Bronchial epithelial cell (primary cell): ENCODE measurements at places on chromosomes 12 and 14. TPM values are rescaled to one million over a fixed set of nuclear protein-coding genes. Genes with fewer than 3 reads are reported as not detected.

SERPINA1 gene
- total RNA-seq, result 0.26 and 0.51 TPM in 2 replicates

KRT82 gene
- not detected in 2 replicates for total RNA-seq

TMEM119 gene
- 0.79 TPM in 1 of 2 replicates, not detected in the other for total RNA-seq

GCH1 gene
- total RNA-seq, result 7.9 and 9.0 TPM in 2 replicates

JPH4 gene
- not detected in 2 replicates for total RNA-seq

ANO2 gene
- total RNA-seq, result not detected in 2 replicates

ADAMTS20 gene
- not detected in 2 replicates for total RNA-seq

AMN gene
- 4.2 and 6.5 TPM in 2 replicates for total RNA-seq

CDKL1 gene
- 4.5 and 6.1 TPM in 2 replicates for total RNA-seq

OASL gene
- 0.79 and 7.9 TPM in 2 replicates for total RNA-seq

GRCh38 chr14:95006479-95006878 lies 150.8 kb downstream of the DICER1 start:
- peak; percentile 17 for DNase-seq

GRCh38 chr12:93918900-93919299 lies 229.5 kb upstream of the PLXNC1 start:
- no peak for DNase-seq

GRCh38 chr14:68634332-68634731 lies 158.5 kb downstream of the ZFP36L1 start:
- no peak for DNase-seq

DNA sequence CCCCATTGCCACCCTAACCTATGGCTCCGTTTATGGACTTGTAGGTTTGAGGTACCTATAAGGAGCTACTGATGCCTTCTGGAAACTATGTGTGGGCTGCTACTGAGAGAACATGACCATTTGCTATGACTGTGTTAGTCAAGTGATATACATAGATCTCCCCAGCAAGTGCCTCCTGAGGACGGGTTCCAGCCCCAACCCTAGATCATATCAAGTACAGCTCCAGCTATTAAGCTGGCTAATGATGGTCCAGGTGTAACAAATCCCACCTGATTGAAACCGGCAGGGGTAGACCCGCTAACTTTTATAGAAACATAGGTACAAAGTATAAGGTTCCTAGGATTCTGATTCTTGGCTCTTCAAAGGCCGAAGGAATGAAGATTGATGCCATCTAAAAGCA lies 23.7 kb downstream of the NINJ2 start:
- no peak for DNase-seq

DNA sequence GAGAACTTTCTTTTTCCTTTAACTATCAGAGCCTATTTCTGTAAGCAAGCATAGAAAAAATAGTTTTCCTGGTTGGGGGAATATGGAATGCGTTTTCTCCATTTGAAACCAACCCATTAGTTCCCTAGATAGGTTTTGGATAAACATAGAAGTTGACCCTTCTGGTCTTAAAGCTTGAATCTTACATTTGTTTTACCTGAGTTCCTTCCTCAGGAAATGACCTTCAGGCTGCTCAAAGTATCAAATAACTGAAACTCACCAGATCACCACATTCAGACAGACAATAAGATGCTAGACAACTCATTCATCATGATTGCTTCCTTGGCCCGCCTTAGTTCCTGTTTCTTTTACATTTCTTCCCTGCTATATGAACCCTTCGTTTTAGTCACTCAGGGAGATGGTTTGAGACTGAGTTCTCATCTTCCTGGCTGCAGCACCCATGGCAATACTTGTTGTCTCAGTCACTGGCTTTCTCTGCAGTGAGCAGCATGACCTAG lies 52.2 kb downstream of the LRP6 start:
- DNase-seq, result peak; percentile 30

DNA sequence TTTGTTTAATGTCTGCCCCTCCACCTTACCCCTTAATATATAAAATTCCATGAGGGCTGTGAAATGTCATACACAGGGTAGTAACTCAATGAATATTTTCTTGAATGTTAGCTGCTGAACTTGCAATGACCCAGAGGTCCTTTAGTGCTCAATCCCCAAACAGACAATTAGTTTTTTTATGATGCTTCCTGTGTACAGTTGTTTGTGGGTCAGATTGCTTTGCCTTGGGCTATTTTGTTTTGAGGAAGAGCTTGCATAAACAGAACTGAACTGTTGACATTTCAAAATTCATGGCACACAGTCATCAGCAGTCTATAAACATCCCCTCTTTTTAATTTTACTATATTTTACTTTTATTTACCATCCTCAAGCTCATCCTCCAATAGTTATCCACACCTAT lies 820.5 kb upstream of the SEL1L start:
- no peak for DNase-seq

- peak; percentile 46 for DNase-seq
Measured at GRCh38 chr14:89303456-89304435, 113.3 kb downstream of the FOXN3 start.

DNA sequence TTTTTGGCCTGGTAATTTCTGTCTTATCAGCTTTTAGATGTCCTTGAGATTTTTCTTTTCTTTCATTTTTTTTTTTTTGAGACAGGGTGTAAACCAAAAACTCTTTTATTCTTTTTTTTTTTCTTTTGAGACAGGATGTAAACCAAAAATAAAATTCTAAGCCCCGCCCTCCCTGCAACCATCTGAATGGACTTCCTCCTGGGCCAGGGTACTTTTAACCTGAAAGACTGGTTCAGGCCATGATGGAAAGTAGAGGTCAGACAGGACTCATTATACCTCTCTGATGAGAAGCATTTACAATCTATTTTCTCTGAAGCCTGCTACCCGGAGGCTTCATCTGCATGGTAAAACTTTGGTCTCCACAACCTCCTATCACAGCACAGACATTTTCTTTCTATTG lies 33.5 kb upstream of the TCL1B start:
- DNase-seq, result no peak

- DNase-seq, result no peak
Measured at GRCh38 chr12:77072833-77073495, 7.6 kb upstream of the E2F7 start.

DNA sequence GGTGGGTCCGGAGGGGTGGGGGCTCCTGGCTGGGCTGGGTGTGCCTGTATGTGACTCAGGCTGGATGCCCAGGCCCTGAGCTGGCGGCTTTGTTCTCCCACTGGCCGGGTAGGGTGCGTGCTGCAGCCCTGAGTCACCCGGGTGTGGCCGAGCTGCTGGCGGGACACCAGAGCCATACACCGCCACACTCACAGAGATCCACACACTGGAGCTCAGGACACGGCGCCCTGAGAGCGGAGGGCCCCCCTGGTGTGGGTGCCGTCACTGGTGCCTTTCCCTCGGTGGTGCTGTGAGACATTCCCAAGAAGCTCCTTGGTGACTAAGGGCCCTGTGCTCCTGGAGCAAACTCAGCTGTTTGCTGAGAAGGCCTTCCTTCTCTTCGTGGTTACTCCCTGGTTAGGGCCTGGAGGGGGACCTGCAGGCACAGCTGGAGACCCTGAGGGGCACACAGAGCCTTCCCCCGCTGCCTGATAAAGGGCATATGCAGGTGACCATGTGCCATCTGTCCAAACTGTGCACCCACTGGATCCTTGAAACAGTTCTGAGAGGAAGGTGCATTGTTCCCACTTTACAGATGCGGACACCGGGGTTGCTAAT lies 44.3 kb downstream of the KRT80 start:
- DNase-seq, result peak; percentile 98

DNA sequence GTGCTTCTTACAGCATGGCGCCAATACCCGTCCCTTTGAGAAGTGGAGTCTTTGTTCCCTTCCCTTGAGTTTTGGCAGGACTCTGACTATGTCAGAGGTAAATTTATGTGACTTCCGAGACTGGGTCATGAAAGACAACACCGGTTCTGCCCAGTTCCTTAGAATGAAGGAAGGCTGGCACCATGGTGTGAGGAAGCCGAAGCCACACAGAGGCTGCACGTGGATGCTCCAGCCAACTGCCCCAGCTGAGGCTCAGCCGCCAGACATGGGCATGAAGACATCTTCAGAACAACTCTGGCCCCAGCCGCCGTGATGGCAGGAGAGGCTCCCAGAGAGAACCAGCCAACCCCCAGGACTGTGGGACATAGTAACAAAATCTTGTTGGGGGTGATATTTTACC lies 111.2 kb downstream of the CALM1 start:
- DNase-seq, result no peak

- no peak for DNase-seq
Measured at GRCh38 chr14:101853455-101854018, 92.0 kb downstream of the PPP2R5C start.

- no peak for DNase-seq
Measured at GRCh38 chr12:52126605-52127578, 47.4 kb downstream of the SMIM41 start.

GRCh38 chr12:42002563-42002962 lies 142.1 kb downstream of the GXYLT1 start:
- DNase-seq, result no peak

DNA sequence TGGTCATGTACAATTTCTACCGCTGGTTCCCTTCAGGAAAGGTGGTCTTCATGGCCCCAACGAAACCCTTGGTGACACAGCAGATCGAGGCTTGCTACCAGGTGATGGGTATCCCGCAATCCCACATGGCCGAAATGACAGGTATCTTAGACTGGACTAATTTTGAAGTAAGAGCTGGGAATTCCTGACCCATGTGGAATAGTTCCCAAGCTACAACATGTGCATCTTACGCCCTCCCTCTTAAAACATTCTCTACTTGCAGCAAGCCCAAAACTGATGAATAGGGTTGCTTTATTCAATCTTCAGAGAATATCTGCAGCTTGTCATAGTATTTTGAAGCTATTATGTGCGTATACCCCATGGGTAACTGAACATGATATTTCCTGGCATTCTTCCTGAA lies 669 bp downstream of the FANCM start:
- DNase-seq, result no peak

GRCh38 chr12:113207613-113208040 lies 13.6 kb upstream of the TPCN1 start:
- DNase-seq, result no peak

DNA sequence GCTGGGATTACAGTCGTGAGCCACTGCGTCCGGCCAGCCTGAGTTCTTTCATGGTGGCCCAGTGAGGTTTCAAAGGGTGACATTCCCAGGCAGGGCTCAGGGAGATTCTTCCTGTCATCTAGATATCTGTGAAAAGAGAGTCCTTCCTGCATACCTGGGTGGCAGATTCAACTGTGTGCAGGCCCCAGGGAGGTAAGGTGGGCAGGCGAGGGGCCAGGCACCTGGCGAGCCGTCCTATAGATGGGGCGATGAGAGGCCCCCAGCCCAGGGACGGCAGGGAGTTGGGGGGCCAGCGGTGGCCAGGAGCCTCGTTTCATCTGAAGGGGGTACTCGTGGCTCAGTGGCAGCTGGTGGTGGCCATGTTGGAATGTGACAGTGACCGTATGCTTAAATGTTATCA lies 7.1 kb upstream of the EP400 start:
- no peak for DNase-seq

DNA sequence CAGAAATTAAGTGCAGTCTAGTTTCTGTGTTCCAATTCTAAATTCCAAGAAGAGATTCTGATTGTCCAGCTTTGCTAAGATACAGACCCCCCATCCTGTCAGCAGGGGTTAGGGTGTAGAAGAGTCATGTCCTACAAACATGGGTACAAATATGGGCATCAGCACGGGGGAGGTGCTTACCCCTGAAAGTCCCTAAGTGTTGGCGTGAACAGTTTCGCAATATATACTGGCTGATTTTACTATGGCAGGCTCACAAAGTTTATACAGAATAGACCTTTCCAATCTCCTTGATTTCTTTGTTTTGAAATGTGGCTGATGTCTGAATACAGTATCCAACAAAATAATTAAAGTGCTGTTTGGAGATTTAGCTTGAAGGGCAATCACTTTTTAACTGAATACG lies 71.6 kb upstream of the PPM1H start:
- no peak for DNase-seq

- DNase-seq, result no peak
Measured at GRCh38 chr12:126447346-126447745, 1382.1 kb downstream of the AACS start.

GRCh38 chr12:110269622-110270124 lies 11.4 kb upstream of the ATP2A2 start:
- peak; percentile 74 for DNase-seq

DNA sequence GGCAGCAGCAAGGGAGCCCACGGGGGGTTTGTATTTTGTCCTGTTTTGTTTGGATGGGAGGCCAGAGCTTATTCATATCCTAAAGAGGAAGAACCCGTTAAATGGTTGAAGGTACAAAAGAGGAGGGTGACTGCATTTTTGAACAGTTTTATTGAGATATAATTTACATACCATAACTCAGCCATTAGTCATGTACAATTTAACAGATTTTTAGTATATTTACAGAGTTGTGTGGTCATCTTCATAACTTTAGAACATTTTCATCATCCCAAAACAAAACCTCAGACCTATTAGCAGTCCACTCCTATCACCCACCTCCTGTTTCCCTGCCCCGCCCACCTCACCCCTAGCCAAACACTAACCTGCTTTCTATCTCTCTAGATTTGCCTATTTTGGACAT lies 12.6 kb downstream of the NRDE2 start:
- no peak for DNase-seq

DNA sequence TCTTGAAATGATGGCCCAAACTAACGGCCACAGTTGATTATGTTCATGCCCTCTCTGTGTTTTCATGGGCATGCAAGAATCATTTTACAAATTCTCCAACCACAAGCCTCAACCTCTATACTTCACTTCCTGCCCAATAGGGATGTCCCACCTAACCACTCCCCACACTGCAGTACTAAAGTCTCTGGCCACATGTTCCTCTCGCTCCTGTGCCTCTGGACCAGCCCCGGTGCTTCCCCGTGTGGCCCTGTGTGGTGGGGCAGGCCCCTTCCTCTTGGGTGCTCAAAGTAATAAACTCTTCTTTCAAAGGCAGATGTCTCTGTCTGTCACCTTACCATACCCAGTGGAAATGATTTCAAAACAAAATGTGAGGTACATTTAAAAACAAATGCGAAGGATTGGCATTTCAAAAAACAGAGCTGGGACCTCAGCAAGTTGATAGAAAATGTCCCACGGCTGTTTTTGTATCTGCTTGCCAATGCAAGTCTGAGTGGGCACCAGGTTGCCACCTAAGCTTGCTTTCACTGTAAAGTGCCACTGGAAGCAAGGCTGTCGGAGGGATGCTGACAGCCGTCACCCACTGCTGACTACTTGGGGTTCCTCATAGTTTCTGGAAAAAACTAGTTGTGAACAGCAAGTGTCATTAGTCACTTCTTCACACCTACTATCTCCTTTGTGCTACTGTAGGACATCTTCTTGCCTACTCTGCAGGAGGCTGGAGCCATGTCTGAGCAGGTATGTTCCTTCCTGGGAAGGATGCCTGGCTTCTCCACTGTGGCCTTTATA lies 8.2 kb upstream of the SERPINA11 start:
- DNase-seq, result no peak

DNA sequence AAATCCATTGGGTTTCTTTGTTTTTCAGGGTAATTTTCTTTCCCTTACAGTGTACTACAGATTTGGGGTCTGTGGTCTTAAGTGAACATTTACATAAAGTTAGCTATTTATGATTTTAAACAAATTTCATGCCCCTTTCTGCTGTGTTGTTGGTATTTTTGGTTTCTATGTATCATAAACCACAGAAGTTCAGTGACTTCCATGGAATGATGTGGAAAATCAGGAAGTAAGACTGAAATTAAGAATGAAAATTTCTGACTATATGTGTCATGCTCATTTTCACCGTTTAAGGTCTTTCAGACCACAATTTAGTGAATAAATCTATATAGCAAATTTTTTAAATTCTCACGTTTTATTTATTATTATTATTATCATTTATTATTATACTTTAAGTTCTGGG lies 31.7 kb downstream of the ETV6 start:
- DNase-seq, result no peak

GRCh38 chr12:83866477-83866876 lies 1046.1 kb downstream of the SLC6A15 start:
- no peak for DNase-seq
